ENCODE measurements at places on chromosomes 6 and 20.

GRCh38 chr20:25076731-25077609 lies 5.0 kb downstream of the VSX1 start:
- DNase-seq: no peak

DNA sequence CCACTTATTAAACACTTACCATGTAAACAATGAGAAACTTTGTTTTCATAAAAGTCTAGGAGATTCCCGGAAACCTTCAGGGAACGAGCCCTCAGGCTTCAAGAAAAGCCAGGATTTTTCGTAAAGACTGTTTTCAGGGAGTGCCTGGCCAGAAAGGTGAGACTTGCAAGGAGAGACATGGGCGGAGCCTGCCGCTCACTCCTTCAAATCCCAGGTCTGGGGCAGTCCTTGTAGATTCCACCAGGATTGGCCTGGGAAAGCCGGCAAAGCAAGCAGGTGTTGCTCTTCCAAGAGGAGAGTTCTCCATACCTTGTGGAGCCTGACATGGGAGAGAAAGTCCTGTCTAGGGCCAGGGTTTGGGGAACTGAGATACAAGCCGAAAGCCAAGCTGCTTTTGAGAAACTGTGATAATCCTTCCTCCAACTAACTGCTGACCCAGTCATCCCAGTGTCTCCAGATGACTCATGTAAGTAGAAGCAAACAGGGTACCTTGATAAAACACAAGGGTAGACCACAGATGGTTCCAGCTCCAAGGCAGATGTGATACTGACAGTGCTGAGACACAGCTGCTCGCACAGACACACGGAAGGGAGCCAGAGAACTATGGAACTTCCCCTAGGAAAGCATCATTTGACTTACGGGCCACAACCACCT lies 69.4 kb upstream of the NAA20 start:
- no peak for DNase-seq

DNA sequence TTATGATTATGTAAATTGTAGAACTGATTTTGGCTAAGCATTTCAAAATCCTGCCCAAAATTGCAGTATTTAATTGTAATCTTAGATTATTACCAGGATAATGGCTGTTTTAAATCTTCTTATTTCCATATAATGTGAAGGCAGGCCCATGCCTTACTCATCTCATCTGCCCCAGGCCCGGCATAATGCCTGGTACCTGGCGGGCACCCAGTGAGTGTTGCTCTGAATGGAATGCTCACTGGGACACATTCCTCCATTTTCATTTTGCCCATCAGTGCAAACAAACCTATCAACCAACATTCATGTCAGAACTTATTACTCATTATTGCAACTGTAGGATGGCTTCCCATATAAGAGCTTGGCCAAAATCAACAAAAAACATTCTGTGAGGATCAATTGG lies 22.8 kb downstream of the SAMD5 start:
- no peak for DNase-seq

DNA sequence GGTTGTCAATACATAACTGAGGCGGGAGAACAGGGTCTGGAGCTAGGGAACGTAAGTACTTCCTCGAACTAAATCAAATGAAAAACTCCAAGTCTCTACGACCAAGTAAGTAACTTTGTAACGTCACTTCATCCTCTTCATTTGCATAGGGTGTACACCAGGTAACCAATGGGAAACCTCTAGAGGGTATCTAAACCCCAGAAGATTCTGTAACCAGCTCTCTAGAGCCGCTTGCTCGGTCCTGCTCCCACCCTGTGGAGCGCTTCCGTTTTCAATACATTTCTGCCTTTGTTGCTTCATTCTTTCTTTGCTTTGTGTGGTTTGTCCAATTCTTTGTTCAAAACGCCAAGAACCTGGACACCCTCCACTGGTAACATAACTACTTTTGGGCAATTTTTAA lies 133.5 kb upstream of the TMEM170B start:
- no peak for DNase-seq

- peak; percentile 47 for DNase-seq
These were observed 20.2 kb downstream of the LEMD2 start for GRCh38 chr6:33768644-33769120.

DNA sequence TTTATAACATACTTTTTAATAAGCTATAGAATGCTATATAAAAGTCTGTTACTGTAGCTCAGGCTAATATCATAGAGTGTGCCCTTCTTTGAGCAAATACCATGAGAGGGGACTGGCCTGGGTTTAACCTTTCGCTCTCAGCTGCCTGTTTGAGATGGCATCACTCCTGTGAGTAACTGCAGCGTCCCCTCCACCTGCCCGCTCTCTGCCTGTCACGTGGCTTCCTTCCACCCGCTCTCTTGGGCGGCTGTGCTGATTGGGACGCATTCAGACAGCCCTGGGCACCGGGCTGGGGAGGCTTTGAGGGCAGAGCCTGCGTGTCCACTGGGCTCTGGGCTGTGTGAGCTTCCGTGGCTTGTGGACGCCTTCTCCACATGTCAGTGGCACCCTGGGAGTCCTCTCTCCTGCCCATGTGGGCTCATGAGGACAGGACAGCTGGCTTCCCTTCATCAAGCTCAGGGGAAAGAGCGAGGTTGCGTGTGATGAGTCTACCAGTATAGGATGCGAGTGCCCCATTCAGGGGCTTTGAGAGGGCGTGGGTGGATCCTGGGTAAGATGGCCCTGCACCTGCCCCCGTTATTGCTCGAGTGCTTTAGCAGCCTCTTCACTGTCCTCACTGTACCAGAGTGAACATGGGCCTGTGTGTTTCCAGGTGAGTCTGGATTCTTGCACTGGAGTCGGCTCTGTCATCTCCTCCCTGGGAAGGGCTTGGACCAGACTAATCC lies 10.7 kb upstream of the C20orf204 start:
- DNase-seq: no peak

GRCh38 chr6:170436209-170436809 lies 116.8 kb downstream of the PSMB1 start:
- DNase-seq: no peak

- DNase-seq: no peak
These were observed 60.0 kb upstream of the EZR start for GRCh38 chr6:158879180-158879579.

GRCh38 chr6:158168040-158168289 lies at the start of gene SERAC1:
TSS of gene SERAC1 (minus strand) at chr6:158168262. CDS start at chr6:158158363, 9,899 bp downstream.
- no peak for DNase-seq

GRCh38 chr20:64041781-64042053 lies 5.7 kb downstream of the C20orf204 start:
- no peak for DNase-seq

DNA sequence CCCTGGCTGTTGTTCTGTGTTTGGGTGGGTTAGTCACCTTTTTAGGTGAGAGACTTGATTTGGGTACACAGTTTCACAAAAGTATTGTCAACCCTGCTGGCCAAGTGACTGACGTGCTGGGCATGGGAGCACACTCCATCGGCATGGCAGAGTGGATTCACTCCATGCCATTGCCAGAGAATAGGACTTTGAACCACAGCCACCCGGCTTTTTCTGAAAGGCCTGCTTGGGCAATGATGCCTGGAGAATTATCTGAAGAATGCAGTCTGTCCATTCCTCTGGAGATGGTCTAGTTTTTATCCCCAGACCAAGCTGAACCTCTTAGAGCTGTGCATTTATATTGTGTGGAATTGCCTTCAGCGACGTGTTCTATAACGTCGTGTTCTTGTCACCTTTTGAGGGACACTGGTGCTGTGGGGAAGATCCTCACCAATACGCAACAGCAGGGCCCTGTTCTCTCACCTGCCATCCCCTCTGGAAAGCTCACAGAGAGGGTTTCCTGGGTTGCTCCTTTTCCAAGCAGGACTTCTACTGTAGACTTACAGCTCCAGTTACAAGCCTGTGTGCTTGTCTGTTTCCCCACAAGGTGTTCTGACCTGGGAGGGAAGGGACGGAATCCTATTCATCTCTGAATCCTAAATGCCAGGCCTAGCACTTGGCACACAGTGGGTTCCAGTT lies 183.4 kb upstream of the AKAP12 start:
- DNase-seq: no peak

DNA sequence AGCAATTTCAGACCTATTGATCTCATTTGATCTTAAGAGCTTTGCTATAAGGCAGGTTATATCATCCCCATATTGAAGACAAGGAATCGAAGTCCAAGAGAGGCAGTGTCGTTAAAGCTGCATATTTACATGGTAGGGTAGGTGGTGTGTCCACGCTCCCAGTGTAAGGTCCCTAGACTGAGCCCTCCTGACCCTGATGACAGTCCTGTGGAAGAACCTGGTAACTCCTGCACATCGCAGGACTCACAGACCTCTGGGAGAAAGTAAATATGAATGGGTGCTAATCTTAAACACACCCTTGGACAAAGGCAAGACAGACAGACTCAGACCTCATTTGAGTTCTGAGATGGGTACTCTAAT lies 602 bp upstream of the HLA-DPB1 start:
- no peak for DNase-seq

DNA sequence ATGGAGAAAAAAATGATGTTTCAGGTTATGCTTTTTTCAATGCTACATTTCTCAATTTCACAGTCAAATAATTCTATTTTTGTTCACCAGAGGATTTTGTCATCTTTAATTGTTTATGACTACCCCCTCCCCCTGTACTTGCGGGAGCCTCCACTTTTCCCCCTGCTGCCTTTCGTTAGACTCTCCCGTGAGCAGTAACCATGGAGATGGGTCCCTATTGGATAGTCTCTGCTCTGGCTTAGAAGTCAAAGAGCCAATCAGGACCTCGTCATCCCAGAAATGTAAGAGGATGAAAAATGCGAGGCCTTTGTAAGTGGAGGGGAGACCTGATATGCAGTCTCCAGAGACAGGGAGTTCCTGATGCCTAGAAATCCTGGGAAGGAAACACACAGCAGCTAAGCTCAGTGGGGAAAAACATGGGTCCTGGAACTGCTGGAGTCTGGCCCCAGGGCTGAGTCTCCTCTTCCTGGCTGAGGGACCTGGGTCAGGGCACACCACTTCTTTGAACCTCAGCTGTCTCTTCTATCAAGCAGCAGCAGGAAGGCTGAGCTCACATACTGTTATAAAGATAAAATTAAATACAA lies 298.7 kb downstream of the TSHZ2 start:
- DNase-seq: no peak

- no peak for DNase-seq
These were observed 131.7 kb upstream of the PHACTR1 start for GRCh38 chr6:12584631-12585405.

DNA sequence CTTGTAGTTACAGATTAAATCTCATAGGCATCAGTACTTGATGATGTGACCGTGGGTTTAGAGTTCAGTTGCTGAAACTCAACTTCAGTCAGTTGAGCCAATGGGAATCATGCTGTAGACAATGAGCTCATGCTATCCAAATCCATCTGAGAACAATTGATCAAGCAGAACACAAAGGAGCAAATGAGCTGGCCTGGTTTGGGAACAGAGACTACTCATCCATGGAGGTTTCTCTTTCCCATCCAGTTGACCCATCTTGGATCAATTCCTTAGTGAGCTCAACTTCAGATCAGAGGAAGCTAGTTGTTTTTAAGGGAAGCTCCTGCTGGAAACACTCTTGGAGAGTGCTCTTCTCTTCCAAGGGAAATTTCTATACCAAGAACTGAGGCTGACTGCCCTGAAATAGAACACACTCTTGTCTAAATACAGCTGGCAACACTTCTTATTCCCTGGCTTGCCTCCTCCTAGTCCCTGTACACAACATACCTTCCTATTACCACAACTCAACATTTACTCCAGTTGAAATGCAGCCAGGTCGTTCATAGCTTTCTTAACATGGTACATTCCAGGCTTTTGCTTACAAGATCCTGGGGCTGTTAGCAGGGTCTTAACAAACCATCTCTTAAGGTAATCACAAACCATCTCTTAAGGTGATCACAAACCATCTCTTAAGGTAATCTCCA lies 203.9 kb upstream of the PRDM1 start:
- DNase-seq: no peak

DNA sequence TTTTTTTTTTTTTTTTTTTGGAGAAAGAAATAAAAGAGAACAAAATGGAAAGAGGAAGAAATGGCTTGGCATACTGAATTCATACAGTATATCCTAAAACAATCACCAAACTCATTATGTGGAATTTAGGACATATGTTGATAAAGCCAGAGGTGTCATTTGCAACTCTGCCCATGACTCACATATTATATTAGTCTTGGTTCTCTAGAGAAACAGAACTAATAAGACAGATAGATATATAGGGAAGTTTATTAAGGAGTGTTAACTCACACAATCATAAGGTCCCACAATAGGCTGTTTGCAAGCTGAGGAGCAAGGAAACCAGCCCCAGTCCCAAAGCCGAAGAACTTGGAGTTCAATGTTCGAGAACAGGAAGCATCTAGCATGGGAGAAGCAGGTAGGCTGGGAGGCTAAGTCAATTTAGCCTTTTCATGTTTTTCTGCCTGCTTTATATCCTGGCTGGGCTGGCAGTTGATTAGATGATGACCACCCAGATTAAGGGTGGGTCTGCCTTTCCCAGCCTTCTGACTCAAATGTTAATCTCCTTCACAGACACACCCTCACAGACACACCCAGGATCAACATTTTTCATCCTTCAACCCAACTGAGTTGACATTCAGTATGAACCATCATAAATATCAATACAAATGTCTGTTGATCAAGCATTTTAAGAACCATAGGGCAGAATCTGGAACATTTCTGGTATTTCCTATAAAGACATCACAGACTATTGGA lies 102.3 kb downstream of the UBE3D start:
- DNase-seq: no peak

DNA sequence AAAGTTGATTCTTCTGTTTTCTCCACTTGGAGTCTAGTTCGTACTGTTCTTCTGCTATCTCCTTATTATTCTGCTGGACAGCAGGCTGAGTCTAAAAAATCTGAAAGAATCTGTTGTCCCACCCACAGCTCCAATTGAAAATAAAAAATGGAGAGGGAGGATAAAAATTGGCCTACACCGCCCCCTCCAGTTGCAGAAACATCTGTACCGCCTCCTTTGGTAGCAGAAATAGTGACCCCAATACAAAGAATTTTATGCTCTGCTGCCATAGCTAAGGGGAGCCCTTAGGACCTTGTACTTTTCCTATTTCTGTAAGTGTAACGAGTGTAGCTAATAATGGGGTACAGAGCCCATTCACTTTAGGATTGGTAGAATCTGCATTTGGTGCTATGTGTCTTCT lies 4.9 kb upstream of the FKBP1A start:
- no peak for DNase-seq

GRCh38 chr6:72841195-72841594 lies 219.3 kb downstream of the KCNQ5 start:
- DNase-seq: no peak

DNA sequence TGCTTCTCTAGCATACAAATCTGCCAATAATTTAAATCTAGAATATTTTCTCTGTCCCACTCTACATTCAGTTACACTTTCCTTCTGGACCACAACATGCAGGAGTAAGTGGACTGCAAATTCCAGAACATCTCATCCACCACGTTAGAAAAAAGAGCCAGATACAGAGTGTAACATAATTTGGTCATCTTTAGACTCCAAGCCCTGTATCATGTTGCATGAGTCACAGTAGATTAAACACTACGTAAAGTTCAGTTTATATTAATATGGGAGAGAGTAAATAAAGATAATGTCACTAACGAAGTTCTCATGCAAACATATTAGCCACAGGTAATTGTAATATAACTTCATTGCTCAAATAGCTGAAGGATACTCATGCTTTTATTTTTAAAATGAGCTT lies 327.0 kb downstream of the C6orf118 start:
- DNase-seq: no peak
